ENCODE measurements at places on chromosomes 11 and 22. TPM values are rescaled to one million over a fixed set of nuclear protein-coding genes. Genes with fewer than 3 reads are reported as not detected.
A peak's percentile ranks its signal among the peaks of the same experiment; 100 is the strongest.

DNA sequence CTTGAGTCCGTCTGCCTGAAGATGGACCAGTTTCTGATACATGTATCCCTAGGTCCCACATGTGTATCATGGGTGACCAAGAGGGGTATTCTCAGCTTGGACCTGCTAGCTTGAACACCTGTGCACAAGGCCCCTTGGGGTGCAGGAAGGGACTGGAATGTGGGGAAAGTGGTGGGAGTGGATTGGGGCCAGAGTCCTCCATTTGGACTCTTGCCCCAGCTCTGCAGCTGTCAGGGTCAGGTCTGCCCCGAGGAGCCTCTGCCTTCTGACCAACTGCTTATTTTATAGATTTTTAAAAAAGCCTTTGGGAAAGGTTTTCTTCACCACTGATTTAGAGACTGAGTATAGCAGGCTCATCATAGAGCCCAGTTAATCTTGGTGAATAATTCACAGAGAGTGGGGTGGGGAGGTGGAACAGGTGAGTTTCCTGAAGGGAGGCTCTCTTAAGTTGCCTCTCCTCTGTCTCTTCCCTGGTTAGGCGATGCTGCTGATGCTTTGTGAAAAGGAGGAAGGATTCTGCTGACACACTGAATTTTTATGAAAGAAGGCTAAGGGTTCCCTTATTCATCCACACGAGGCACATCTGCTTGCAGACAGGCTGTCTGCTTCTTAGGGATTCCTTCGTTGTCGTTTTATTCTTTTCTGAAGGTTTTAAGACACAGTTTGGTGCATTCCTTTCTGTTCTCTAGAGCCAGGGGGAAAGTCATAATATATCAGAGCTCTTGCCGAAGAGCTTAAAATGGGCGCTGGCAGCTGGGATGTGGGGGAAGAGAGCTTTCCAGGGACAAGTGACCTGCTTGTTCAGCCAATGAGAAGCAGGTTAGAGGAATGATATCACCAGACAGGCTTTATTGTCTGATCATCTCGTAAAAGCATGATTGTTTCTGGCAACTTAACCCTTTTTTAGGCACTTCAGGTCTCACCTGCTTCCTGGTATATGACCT lies 19.9 kb downstream of the TRIM44 start:
- DNase-seq = no peak

TMPRSS6 gene
- polyA plus RNA-seq = 0.08 TPM

DNA sequence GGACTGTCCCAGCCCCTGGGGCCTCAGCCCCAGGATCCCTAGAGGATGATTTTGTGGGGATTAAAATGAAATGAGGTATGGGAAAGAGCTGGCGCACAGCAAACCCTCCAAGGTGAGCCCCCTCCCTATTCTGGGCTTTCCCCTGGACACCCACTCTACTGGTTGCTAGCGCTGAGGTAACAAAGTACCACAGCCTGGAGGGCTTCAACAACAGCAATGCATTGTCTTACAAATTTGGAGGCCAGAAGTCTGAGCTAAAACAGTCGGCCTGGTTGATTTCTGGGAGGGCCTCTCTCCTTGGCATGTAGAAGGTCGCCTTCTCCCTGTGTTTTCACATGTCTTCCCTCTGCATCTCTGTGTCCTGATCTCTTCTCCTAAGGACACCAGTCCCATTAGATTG lies 913.6 kb downstream of the NTM start:
- DNase-seq = no peak

DNA sequence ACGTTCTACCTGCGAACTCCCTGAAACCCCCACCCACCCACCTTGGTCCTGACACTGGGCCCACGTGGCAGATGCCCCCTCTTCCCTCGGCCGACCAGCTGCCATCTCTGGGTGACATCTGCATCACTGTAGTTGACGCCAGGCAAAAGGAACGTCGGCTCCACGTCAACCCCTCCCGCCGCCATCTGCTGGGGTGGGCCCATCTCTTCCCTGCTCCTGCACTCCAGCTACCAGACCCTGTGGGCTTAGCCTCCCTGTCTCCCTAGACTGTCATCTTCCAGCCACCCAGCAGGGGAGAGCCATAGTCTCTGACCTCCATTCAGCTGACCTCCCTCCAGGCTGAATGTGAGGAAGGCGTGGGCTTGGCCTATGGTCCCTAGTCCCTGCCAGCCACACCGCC lies 21.4 kb downstream of the CHID1 start:
- no peak for DNase-seq

DNA sequence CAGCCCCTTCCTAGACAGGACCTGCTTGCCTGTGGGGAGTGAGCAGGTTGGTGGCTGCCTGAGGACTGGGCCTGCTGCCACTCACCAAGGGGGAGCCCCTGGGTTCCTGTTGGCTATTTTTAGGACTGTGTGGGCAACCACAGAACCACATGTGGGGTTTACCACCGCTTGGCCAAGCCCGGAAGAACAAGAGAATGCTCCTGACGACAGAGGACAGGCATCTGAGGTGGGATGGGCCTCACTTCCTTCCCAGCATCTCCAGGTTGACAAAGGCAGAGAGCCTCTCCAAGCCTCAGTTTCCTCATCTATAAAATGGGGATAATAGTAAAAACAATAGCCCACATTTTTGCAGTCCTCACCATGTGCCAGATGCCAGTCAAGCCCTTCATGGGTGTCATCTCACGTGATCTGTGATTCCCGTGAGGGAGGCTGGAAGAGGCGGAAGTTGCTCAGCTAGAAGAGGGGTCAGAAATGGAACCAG lies 43.6 kb downstream of the LRRC32 start:
- peak; percentile 46 for DNase-seq

CSNK2A3 gene
- polyA plus RNA-seq = 0.07 TPM

IFITM10 gene
- polyA plus RNA-seq = 267 TPM

DNA sequence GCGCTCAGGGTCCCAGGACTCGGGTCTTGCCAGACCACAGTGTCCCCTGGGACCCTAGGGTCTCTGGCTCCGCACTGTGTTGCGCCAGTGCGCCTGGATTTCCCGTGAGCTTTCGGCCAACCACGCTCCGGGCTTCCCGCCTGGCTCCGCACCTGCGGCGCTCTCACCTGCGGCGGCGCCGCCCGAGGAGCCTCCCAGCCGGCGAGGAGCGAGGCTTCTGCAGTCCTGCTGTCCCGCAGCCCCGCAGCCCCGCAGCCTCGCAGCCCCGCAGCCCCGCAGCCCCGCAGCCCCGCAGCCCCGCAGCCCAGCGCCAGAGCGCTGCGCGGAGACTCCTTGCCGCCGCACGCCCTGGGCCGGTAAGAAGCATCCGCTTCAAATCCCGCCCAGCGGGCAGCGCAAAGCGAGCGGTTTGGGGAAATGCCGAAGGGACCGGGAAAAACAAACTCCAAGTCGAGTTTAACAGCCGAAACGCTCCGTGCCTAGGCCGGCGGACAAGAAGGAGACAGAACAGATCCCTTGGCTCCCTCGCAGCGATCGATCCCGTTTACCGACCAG lies 939 bp downstream of the ALX4 start:
- DNase-seq = no peak

GRCh38 chr11:114285599-114285998 lies 10.6 kb upstream of the NNMT start:
- DNase-seq = no peak

Measured in adrenal gland (tissue), 19 donors.